ENCODE measurements at places on chromosomes 4 and X.

DNA sequence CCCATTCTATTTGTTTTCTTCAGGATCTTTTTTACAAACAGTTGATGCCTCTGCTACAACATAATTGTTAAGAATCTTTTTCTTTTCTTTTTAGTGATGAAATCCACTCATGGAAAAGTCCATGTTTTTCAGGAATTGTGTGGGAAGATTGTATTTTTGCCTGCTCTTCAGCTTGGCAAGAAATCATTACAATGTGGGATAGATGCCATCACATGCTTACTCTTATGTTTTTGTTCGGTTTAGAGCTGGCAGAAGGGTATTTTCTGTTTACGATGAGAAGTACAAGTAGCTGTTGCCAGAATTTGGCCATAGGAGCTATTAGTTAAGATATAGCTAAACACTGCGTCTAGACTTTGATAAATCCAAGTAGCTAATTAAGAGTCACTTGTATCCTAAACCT lies 2585.3 kb downstream of the ARAP2 start:
- DNase-seq: no peak

DNA sequence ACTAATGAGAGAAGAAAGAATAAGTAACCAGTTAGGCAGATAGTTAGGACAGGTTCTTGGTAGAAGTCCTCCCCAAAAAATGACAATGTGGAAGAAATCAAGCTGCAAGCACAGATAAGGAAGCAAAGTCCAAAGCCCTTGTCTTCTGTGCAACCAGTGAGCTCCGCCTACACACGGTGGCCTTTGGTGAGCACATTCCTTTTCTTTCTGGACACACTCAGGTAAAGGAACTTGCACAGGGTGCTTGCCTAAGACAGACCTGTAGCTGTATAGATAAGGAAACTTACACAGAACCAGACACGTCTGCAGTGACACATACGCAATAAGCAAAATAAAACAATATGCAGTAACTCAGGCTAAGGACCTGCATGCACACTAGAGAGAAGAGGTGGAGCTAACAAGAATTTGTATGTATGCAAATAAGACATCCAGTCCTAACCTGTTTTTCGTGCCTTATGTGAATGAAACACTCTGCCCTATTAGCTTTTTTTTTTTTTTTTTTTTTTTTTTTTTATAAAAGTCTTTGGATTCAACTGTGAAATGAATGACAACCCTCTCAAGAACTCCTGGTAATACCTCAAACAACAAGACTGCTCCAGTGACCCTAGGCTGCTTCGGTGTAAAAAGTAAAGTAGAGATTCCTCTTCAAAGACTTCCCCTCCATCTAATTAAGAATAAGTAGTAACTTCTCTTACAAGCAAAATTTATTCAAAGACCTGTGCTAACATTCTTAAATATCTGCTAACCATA lies 48.8 kb downstream of the UGT2B10 start:
- no peak for DNase-seq

- no peak for DNase-seq
These were observed 34.2 kb downstream of the FAM193A start for GRCh38 chr4:2570551-2571222.

DNA sequence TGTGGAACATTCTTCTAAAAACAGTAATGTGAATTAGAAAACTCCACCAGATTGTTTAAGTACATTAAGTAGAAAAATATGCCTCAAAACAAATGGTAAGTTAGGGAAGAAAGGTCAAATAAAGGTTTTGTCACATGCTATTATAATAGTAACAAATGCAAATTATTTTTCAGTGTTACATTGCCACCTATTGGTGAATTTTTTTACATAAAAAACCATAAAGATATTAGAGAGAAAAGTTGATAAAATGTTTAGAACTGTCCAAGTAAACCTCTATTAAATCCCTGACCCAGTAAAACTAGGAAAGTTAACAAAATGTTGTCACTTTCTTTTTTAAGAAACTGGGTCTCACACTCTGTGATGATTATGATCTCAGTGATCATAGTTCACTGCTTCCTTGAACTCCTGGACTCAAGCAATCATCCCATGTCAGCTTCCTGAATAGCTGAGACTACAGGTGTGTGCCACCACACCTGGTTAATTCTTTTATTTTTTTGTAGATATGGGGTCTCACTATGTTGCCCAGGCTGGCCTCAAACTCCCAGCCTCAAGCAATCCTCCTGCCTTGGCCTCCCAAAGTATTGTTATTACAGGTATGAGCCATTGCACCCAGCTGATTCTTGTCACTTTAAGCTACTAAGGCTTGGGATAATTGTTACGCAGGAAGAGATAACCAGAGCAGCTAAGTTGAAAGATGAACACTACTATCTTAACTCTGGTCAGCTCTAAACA lies 157.6 kb downstream of the ATRX start:
- DNase-seq: peak; percentile 3

GRCh38 chr4:2927696-2928075 lies 35.5 kb downstream of the NOP14 start:
- DNase-seq: no peak

DNA sequence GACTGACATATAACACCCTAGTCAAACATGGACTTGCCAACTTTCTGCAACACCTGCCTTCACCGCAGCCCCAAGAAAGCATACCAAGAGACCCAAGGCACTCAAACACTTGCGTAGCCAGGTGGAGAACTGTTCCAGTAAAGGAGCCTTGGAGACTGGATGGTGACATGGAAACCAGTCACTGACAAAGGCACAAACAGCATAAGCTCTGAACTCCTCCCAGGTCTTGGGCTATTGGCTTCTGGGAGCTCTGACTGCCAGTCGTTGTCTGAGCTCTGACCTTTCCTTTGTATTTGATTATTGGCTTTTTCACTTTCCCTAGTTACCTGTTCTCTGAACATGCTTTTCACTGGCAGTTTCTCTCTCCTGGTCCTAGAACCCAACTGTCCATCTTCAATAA lies 38.3 kb downstream of the ARAP2 start:
- no peak for DNase-seq

All from hematopoietic multipotent progenitor cell treated with erythropoietin and hydrocortisone succinate and interleukin-3 and kit ligand, for 15 days (in vitro differentiated cells).